ENCODE measurements at places on chromosomes 12 and 14. TPM values are rescaled to one million over a fixed set of nuclear protein-coding genes. Genes with fewer than 3 reads are reported as not detected.

Gene SAV1
- total RNA-seq = 31.7 TPM

Gene HOXC5
- 1.8 TPM for total RNA-seq

Gene STXBP6
- 40.2 TPM for total RNA-seq

Gene NGB
- not detected for total RNA-seq

Gene GALNT6
- total RNA-seq = 0.13 TPM

Gene ACRBP
- 0.32 TPM for total RNA-seq

Gene CABP1
- 0.45 TPM for total RNA-seq

Gene BICD1
- 6.2 TPM for total RNA-seq

Gene TAS2R42
- total RNA-seq = not detected

Gene CCDC175
- total RNA-seq = not detected

- DNase-seq = no peak
These were observed 155.0 kb upstream of the C14orf180 start for GRCh38 chr14:104424406-104425072.

- no peak for DNase-seq
These were observed 42.4 kb downstream of the CACNA2D4 start for GRCh38 chr12:1876086-1876485.

DNA sequence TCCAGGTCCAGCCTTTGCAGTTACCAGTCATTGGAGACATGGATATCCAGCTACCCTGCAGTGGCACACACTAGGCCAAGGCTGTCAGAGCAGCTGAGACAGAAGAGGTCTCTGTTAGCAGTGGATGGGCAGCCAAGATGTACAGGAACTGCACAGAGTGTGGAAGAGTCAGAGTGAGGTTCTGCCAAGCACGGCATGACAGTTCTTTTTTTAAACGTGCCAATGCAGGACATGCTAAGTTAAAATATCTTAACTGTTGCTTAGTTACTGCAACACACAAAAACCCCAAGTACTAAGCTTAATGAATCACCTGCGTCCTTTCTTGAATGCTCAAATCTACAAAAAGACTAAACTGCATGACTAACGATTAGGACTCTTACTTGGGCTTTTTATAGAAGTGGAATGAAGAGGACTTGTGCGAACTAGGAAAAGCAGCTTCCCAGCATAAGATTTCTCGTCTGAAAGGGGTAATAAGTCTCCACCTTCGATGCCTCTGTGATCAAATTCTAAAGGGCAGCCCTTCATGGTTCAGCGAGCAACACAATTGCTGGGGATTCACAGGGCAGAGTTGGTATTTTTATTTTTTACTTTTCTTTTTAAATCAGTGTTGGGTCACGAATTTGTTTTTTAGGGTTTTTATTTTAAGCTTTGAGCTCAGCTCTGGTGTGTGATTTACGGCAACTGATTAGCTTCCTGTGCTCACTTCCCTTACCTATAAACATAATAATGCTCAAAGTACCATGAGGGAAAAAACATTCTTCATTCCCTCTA is 20.6 kb downstream of the MAPK1IP1L start:
- DNase-seq = peak; percentile 97

DNA sequence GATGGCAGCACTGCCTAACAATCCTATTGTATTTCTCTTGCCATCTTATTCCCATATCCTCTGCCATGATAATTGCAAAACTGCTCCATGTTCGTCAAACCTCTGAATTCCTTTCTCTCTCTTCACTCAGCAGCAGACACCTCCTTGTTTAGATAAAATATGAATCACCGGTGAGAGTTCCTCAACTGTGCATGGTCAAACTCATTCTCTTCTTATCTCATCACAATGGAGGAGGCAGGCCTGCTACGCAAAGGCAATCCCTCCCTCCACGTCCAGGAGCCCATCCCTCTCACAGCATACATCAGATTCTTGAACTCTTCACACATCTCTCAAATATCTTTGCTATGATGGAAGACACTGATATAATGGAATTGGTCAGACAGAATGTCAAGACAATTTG is 90.1 kb upstream of the DAAM1 start:
- peak; percentile 69 for DNase-seq

GRCh38 chr14:96403409-96403808 is 11.5 kb downstream of the AK7 start:
- no peak for DNase-seq

DNA sequence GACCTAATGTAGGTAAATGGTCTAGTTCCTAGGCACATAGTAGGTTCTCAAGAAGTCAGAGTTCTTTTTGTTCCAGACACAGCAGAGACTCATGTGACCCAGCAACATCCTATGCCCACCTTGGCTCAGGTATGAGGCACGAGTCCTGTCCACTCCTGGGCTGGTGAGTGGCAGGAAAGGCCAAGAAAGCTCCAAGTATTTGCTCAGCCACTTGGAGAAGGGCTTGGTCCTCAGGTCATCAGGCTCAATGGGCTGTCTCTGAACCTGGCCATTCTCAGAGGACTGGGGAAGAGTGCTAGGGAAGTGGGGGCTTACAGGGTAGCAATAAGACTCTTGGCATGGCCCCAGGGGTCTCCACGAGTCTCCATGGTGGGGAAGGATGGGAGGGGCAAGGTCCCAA is 253.1 kb downstream of the NTF3 start:
- no peak for DNase-seq

GRCh38 chr12:54360717-54361456 is 3.4 kb downstream of the GPR84 start:
- peak; percentile 76 for DNase-seq

GRCh38 chr14:90495357-90496276 is 98.8 kb downstream of the CALM1 start:
- peak; percentile 68 for DNase-seq

- peak; percentile 29 for DNase-seq
These were observed 481.8 kb downstream of the TMEM117 start for GRCh38 chr12:44317651-44318126.

DNA sequence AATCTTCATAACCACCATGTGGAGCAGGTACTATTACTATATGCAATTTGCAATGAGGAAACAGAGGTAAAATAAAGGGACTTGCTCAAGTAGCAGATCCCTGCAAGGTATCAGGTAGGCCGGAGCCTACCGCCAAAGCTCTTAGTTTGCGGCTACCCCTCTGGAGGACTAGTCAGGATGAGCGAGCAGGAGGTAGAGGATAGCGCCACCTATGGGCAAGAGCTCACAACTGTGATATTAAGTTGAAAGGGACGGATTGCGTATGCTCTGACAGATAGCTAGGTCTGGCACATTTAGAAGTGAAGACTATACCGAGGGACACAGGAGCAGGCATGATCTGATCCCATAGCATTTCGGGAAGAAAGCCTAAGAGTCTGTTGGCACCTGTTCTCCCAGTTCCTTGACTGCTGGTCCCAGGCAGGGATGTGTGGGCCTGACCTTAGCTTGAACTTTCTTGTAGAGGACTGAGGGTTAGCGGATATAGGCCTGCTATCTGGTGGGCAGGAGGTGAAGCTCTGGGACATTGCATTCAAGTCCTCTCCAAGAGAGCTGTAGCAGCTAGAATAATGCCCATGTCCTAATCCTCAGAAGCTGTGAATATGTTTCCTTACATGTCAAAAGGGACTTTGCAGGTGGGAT is 48.0 kb downstream of the SLC17A8 start:
- DNase-seq = peak; percentile 37

DNA sequence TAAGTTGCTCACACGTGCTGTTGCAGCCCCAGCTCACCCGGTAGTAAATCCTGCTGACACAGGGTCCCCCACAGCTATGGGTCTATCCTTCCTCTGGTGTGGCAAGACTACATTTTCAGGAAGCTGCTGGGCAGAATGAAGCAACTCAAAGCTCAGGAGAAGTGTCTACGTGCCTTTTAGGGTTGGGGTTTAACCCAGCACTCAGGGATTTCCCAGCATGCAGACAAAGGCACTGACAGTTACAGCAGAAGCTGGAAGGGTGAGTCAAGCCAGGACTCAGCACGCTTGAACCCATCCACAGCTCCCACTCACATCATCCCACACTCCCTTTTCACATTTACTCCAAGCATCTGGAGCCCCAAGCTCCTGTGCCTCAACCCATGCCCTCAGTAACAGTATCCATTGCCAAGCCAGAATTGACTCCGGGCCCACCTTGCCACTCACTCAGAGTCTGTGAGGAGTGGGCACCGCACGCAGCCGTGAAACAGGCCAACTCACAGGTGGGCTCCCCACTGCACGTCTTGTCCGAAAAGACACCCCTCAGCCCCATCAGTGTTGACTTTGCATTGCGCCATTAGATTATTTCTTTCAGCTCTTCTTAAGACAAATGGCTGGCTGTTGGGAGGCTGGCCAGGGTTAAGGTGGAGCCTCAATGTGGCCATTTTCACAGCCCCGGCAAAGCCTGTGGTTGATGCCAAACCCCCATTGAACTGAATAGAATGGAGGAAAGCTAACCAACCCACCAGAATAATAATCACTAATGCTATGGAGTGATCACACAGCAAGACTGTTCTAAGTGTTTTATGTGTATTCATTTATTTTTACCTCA is 59.6 kb downstream of the ZFP36L1 start:
- DNase-seq = no peak

DNA sequence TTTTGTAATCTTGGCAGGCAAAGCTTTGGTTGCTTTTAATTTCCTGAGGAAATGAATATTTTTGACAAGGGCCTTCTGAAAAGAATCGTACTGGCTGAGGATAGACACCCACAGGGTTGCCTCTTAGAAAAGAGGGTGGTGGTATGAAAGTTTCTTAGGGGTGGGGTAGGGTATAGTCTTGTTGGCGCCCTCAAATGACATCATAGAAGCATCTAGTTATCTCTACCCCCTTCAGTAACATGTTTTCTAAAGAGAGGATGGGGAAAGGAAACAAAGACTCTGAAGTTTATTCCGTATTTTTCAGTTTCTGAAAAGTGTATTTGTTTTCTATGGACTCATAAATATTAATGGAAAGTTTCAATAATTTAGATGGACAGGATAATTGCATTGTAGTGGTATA is 13.7 kb downstream of the PRKCH start:
- no peak for DNase-seq

DNA sequence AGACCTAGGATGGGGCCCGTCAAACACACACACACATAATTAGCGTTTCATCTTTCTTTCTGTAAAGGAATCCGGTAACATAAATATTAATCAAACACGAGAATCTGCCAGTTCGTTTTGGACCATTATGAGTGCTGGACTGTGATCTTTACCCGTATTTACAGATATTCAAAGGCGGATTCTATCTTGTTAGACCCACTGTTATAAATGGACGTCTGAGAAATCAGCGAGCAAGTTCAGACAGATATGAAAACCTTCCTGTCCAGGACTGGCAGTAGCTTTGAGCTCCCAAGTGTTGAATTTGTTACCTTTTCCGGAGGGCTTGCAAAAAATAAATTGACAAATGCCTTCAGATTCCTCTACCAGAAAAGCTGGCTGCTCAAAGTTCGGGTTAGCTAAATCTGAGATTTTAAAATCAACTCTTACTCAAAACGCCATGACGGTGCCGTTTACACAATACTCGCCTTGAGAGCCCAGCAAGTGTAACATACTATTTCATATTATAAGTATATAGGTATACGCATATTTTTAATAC is 27.6 kb downstream of the BCL11B start:
- no peak for DNase-seq

- no peak for DNase-seq
These were observed 186.6 kb upstream of the PLEKHG7 start for GRCh38 chr12:92516277-92516600.

DNA sequence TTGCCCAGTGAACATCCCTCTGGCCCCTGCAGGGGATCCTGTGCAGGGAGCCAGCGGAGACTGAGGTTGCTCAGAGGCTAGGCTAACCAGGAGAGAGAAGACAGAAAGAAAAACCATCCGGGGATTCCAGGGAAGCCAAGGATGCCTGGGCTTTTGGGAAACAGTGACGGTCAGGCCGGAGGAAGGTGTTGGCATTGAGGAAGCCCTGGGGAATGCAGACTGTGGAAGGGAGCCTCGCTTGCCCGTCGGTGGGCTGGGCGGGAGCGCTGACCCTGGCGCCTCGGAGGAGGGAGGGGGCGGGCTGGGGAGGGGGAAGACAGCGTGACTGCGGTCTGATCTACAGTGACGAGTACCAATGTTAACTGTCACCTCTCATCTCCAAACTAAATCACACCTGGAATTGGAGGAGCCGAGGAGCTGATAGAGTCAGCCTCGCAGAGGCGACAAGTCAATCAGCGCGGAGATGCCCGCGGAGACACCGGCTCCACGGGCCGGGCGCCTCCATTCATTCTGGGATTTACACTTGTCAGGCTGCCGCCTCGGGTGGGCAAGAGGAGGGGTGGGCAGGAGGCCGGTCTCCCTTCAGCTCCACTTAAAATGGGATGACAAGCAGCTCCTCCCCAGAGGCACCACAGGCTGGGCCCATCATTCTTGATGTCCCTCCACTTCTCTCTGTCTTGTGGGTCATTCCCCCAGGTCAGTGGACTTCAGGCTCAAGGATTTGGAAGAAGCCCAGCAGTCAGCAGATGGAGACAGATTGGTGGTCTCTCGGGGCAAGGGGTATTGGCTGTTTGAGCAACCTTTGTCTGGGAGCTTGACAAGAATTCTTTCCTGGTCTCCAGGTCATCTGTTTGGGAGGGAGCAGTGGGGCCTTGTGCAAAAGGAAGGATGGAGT is 20.4 kb upstream of the GPATCH2L start:
- no peak for DNase-seq

- DNase-seq = no peak
These were observed 973 bp downstream of the P2RX2 start for GRCh38 chr12:132619386-132620112.

GRCh38 chr12:31618228-31619025 is 27.5 kb upstream of the DENND5B start:
- no peak for DNase-seq

- peak; percentile 16 for DNase-seq
These were observed 101.6 kb downstream of the SLC15A5 start for GRCh38 chr12:16175840-16176239.

GRCh38 chr14:49769581-49770211 is 1.7 kb downstream of the KLHDC2 start:
- no peak for DNase-seq

- DNase-seq = no peak
These were observed 1.3 kb downstream of the TEDC1 start for GRCh38 chr14:105492031-105492970.

DNA sequence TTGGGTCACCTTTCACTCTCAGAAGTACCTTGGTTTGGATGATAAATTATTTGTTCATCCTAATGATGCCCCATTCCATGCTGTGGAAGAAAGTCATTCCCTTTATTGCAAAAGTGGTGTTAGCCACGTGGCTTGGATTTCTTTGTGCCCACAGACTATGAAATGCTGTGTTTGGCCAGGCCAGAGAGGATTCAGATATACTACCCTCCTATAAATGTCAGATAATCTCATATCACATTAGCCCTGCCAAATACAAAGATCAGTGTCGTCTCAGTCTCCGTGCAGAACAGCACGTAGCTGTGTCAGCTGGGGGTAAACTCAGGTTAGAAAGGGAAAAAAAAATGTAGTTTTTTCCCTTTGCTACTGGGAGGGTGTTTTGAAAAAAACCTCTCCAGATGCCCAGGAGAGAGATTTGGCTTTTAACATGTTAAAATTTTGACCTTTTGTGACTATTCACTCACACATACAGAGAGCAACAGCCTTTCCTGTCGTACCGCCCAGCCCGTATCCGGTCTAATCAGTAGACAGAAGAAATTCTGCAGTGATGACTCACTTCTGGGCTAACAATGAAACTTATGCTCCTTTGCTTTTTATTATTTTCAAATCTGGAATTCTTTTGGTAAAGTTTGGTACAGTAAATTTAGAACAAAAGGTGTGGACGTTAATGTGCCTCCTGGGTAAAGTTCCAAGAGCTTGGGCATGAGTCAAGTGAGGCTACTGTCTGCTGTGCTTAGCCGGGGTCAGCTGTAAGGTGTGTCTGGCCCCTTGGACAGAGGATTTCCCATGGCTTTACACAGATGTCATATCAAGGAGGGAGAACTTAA is 8.5 kb upstream of the PTPRB start:
- DNase-seq = peak; percentile 92

- no peak for DNase-seq
These were observed 8.8 kb downstream of the SUSD6 start for GRCh38 chr14:69620211-69620611.

Data from LHCN-M2 (cell line).